ENCODE measurements at places on chromosomes 7 and 10. TPM values are rescaled to one million over a fixed set of nuclear protein-coding genes. Genes with fewer than 3 reads are reported as not detected.

Gene TRIL
- 0.12 TPM for total RNA-seq

Gene TMEM130
- total RNA-seq: not detected

Gene HOXA4
- 2.3 TPM for total RNA-seq

Gene VWC2
- total RNA-seq: not detected

Gene TEX47
- total RNA-seq: not detected
